NCI-H460 (cell line): ENCODE measurements at places on chromosomes 3 and 15.

GRCh38 chr3:13569201-13569600 lies 20.3 kb downstream of the FBLN2 start:
- no peak for DNase-seq

DNA sequence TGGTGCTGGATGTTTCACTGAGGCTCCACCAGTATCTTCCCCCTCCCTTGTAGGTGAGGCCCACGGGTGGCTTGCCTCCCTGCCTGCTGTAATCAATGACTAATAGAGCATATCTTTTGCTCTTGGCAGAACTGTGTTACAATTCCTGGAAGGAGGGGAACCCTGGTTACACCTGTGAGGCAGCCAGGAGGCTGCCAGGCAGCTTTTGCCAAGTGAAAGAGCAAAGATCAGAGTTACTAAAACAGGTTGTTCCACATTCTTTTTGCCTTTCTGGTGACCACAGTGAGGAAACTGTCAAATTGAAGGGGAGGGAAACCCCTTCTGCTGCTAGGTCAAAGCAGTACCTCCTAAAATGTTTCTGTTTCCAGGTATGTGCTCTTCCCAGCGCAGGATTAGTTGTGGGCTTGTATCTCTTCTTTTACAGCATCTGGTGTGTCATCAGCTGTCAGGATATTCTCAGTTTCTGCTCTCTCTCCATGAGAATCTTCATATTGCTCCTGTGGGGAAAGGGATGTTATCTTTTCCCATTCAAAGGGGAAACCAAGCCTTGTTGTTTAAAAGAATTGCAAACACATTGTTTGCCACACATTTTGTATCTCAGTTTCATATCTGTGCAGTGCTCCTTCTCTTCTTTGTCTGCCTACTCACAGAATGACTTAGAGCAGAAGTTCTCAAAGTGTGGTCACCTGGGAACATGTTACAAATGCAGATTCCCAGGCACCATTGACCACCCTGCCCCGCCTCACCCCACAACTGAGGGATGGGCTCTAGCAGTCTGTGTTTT lies 137.4 kb upstream of the UMPS start:
- no peak for DNase-seq

GRCh38 chr3:43005981-43006380 lies 26.9 kb downstream of the GASK1A start:
- DNase-seq, result no peak

GRCh38 chr15:52406601-52407000 lies 111.0 kb upstream of the MYO5C start:
- DNase-seq, result no peak

GRCh38 chr3:25708036-25708435 lies 43.3 kb upstream of the TOP2B start:
- DNase-seq, result no peak

GRCh38 chr3:136787349-136787748 lies 31.6 kb upstream of the SLC35G2 start:
- peak; percentile 16 for DNase-seq

DNA sequence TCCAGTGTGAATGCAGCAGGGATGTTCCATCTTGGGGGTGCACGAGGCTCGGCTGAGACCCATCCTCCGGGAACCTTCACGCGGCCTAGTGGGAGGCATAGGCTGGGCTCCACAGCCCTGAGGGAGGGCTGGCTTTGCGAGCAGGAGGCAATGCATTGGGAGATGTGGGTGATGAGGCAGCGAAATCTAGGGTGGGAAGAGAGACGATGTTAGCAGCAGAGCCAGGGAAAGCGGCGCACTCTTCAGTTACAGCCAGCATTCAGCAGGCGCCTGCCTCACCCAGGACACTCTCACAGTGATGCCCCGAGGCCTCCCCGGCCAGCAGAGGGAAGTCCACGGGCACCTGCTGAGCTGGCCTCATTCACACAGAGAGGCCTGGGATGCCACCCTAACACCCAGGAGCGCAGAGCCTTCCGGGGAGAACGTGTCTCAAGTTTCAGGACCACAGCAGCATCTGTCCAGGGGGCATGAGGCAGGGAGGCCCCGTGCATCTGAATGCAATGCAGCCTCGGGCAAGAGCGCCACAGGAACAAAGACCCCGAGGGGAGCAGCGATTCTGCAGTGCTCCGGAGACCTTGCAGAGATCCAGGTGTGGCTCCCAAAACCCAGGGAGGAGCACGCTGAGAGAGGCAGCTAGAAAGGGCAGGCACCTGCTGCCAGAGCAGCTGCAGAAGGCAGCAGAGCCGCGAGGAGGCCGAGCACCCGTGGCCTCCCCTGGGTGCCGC lies 102.4 kb downstream of the NUP210 start:
- DNase-seq, result no peak

- no peak for DNase-seq
Measured at GRCh38 chr3:17176757-17177156, 292.0 kb downstream of the PLCL2 start.

GRCh38 chr15:85443593-85444087 lies 63.2 kb downstream of the AKAP13 start:
- DNase-seq, result no peak
